ENCODE measurements at places on chromosomes 2 and 18.

- DNase-seq = no peak
Measured at GRCh38 chr18:79522451-79523205, 126.9 kb downstream of the NFATC1 start.

- DNase-seq = no peak
Measured at GRCh38 chr18:63071701-63072141, 247.8 kb downstream of the BCL2 start.

DNA sequence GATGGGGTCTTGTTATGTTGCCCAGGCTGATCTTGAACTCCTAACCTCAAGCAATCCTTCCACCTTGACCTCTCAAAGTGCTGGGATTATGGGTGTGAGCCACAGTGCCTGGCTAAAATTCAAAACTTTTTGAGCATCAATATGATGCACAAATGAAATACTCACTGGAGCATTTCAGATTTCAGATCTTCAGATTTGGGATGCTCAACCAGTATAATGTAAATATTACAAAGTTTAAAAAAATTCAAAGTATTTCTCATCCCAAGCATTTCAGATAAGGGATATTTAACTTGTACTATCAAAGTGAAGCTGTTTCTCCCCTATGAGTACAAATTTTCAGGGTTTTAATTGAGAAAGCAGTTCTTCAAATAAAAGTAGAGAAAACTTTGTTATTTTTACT is 164.1 kb upstream of the CCDC68 start:
- DNase-seq = no peak

DNA sequence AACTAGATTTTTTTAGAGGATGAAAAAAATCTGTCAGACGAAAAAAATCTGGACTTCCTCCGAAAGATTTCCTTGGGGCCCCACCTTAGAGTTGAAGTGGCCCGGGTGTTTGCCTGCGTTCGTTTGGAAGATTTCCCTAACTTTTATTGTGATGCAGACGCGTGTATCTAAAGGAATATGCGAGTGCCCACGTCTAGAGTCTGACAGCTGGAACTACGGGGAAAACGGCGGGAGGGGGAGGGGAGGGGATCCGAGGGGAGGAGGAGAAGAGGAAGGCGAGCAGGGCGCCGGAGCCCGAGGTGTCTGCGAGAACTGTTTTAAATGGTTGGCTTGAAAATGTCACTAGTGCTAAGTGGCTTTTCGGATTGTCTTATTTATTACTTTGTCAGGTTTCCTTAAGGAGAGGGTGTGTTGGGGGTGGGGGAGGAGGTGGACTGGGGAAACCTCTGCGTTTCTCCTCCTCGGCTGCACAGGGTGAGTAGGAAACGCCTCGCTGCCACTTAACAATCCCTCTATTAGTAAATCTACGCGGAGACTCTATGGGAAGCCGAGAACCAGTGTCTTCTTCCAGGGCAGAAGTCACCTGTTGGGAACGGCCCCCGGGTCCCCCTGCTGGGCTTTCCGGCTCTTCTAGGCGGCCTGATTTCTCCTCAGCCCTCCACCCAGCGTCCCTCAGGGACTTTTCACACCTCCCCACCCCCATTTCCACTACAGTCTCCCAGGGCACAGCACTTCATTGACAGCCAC is 2.4 kb upstream of the SP9 start:
- no peak for DNase-seq

DNA sequence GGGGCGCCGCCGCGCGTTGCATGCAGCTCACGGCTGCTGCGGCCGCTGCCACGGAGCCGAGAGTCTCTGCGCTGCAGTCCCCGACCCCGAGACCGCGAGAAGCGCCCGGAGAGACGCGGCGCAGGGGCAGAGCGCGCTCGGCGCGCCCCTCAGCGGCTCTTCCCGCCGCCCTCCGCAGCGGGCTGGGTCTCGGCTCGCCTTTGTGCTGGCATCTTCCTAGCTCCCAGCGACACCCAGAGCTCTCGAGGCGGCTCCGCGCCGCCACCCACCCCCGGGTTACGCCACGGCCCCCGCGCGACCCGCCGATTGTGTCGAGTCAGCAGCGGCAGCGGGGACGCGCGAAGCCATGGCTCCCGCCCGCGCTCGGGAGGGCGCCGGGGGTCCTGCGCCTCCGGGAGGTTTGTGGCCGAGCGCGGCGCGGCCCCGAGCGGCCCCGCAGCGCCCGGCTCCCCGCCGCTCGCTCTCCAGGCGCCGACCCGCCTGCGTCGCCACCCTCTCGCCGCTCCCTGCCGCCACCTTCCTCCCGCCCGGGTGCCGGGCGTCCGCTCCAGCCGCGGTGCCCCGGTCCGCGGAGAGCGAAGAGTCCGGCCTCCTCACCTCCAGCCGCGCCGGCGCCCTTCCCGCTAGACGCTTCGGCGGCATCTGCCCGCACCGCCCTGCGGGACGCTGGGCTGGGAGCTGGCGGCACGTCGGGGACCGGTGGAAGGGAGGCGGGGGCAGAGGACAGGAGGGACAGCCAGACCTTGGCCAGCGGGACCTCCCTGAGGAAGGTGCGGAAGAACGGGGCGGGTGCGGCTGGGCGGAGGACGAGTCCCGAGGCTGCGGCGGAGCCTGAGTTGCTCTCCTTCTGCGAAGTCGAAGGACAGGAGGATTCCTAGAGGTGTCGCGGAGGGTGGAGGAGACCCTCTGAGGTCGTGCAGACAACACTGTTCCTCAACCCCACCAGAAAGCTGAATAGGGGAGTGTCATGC is 46.3 kb upstream of the CCDC150 start:
- peak; percentile 10 for DNase-seq

DNA sequence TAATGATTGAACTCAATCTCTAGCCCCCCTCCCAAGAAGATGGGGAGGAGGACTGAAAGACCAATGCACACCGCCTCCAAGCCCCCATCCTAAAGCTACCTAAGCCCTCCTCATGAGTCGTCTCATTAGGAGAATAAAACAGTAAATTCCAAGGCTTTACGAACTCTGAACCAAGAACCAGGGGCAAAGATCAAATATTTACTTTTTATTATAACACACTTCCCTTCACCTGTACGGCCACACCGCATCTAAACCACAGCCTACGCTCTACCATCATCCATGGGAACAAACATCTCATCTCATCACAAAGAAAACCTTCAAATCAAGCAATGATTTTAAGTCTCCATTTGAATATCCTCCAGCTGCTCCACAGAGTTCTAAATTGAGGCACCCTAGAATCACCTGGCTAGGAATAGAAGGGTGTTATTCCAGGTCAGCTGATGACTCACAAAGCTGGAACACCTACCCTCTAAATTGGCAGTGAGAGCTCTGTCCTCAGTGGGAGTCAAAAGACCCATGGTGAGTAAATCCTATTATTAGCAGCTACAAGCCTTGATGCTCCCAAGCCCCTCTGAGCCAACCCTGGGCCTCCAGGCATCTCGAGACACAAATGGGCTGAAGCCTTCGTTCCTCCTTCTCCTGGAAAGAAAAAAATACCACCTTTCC is 45.6 kb upstream of the BZW1 start:
- DNase-seq = no peak

GRCh38 chr18:46477425-46478011 is 179.5 kb downstream of the LOXHD1 start:
- no peak for DNase-seq

- no peak for DNase-seq
Measured at GRCh38 chr2:11420190-11420589, 45.8 kb downstream of the E2F6 start.

DNA sequence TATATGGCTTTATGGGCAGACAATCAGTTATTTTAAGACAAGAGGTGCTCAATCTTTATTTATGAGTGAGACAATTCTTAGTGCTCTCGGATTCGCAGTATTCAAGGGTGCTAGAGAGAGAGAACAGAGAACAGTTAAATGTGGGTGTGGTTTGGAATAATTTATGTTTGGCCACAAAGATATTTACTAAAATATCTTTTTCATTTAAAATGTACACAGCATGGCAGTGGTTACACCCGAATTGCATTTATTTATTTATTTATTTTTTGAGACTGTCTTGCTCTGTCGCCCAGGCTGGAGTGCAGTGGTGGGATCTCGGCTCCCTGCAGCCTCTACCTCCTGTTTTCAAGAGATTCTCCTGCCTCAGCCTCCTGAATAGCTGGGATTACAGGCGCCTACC is 109.2 kb downstream of the CDCA7 start:
- no peak for DNase-seq

GRCh38 chr2:238870261-238870660 is 22.4 kb downstream of the TWIST2 start:
- no peak for DNase-seq

GRCh38 chr2:84395820-84396219 is 63.3 kb downstream of the SUCLG1 start:
- no peak for DNase-seq

DNA sequence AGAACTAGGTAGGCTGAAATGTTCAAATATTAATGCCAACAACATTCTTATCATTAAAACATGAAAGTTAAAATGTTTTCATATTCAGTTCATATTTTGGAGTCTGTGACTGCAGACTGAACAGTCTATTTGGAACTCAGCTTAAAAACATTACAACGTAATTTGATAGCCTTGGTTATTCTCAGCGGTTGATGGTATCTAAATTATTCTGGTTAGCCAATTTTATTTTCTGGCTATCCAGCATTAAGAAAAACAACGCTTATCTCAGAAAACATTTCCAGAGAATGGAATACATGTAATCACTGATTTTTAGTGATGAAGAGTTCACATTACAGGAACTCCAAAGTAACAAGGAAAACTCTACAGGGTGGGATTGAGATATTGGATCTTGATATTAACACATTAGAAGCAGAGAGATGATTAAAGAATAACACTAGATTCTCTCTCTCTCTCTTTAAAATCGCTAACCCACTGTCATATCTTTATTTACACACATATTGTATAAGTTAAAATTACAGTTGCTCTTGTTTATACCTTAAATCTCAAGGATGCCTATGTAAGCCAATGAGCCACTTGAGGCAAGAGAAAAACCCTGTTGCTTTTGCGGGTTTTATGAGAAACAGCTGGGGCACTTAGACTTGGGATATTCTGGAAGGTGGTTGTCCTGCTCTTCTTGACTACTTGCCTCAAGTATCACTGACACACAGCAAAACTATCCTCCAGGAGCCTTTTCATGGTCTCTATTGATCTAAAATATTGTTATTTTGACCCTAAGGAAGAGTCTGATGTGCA is 84.9 kb downstream of the ICOS start:
- DNase-seq = no peak

DNA sequence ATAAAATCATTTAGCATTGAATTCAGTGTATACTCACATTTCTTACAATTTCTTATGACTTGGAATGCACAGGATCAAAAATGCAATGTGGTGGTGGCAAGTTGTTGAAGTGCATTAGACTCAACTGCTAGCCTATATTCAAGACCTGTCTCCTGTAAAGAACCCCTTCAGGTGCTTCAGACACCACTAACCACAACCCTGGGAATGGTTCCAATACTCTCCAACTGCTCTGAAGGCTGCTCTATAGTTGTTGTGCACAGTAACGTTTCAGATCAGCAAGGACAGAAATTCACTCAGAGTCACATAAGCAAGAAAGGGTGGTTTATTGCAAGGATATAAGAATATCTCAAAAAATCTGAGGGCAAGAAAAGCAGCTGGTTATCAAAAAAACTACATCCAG is 6.5 kb downstream of the GKN1 start:
- no peak for DNase-seq

GRCh38 chr18:48230467-48231113 is 178.6 kb downstream of the ZBTB7C start:
- DNase-seq = peak; percentile 86

GRCh38 chr2:84959095-84959565 is 11.8 kb upstream of the KCMF1 start:
- peak; percentile 63 for DNase-seq

- DNase-seq = no peak
Measured at GRCh38 chr2:54081574-54081973, 33.8 kb upstream of the ACYP2 start.

DNA sequence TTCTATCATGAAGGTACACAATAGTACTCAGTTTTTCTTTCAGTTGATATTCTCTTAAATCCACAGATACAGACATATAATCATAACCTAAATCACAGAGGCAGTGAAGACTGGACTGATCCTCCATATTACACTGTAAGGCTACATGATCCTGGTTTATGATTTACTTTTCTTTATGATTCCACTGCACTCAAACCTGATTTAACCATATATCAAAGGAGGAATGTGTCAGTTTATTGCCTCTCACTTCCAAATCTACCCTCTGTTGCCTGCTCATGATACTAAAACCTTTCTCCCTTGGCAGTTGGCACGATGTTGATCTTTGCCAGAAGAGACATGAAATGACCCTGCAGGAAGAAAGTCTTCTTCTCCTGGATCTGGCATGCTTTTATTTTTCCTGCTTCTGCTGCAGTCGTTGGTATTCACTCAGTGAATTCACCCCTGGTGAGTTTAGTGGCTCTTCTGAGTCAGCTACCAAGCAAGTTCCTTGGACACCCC is 426.4 kb downstream of the MBD2 start:
- no peak for DNase-seq

- DNase-seq = no peak
Measured at GRCh38 chr2:64040161-64040560, 20.9 kb upstream of the VPS54 start.

DNA sequence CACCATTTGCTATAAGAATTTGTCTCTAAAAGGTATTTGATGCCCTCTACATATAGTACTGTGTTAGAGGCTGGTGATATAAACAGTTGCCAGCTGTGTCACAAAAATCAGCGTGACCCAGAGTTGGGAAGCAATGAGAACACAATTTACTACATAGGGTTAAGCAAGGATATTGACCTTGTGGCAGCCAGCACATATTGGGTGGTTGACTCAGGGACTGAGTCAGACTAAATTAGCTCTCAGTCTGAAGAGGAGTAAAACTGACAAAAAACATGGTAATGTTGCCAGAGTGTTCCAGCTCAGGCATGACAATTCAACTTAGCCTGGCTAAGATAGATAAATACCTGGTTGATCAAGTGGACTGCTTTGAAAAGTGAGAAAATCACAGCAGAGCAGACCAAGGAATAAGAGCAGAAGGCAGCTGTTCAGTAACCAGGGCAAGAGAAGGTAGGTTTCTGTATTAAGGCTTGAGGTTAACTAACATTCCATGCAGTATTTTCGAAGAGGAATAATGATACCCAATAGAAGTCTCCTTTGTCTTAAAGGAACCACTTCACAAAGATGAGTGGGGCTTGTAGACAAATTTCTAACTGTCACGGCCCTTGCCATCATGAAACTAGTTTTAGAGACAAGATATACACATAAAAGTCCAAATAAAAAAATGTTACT is 108.2 kb upstream of the ERBB4 start:
- DNase-seq = no peak

DNA sequence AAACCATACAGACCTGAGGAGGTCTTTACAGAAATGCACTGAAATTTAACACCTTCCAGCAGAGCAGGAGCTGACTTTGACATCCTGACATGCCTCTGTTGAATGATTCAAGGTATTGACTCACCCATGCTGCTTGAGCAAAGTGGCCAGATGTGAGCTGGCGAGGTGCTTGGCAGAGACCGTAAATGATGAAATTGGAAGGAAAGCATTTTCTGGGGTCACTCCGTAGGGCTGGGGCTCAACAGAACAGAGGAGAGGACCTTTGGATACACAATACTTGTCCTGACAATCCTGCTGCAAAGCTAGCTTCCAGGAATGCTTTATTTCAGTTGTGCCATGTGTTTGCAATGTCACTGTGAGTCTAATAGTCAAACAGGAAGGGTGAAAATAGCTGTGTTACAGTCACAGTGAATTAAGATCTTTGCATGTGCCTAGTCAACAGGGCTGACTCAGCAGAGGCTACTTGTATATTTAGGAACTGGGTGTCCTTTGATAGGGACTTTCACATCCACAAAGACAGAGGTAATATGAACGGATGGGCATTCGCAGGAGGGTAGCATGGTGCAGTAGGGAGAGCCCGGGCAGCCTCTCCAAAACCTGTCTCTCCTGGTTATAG is 31.6 kb upstream of the NCK2 start:
- DNase-seq = peak; percentile 55

- peak; percentile 62 for DNase-seq
Measured at GRCh38 chr2:16718576-16719484, 53.2 kb upstream of the CYRIA start.

Data from suppressor macrophage treated with lipopolysaccharide for 4 hours (primary cell).